ENCODE measurements at places on chromosomes 3 and 15.

GRCh38 chr3:156859578-156859977 is 33.4 kb downstream of the LEKR1 start:
- no peak for DNase-seq

GRCh38 chr3:39064646-39065045 is 12.8 kb downstream of the WDR48 start:
- DNase-seq = no peak

DNA sequence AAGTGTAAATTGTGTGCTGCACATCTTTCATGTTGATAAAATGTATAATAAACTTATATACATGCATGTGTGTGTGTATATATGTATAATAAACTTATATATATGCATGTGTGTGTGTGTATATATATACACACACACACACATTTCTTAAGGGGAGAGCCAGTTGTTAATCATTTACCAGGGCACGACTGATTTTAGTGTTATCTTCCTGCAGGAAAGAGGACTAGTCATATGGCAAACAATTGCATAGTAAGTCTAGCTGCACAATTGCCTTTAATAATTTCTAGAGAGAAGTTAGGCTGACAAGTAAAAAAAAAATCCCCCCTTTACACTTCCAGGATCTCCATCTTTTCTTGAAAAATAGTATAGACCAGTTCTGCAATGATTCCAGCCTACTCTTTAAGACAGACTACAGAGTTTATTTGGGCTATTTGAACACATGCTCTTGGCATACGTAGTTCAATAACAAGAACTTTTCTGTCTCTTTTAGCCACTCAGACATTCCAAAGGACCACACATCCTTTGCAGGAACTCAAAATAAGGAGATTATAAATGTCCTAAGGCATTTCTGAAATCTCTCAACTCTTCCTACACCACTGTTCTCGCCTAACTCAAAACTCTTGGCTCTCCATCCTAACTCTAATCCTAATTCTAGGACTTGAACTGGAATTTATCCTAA is 163.6 kb upstream of the SETMAR start:
- no peak for DNase-seq

DNA sequence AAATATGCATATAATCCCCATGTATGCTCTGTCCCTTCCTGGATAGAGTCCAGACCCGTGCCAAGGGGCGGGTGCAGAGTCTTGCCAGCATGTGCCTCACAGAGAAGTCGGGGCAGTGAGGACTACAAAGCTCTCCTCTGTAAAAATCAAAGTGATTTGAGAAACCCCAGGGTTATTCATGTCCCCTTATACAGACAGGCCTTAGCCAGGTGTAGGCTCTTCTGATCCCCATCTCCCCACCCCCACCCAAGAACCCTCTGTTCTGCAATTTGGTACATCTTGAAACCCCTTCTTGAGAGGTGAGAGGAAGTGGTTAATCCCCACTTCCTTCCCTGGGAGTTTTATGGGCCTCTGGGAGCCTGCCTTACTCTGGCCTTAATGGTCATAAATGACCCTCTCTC is 24.7 kb downstream of the TRIM71 start:
- DNase-seq = no peak

DNA sequence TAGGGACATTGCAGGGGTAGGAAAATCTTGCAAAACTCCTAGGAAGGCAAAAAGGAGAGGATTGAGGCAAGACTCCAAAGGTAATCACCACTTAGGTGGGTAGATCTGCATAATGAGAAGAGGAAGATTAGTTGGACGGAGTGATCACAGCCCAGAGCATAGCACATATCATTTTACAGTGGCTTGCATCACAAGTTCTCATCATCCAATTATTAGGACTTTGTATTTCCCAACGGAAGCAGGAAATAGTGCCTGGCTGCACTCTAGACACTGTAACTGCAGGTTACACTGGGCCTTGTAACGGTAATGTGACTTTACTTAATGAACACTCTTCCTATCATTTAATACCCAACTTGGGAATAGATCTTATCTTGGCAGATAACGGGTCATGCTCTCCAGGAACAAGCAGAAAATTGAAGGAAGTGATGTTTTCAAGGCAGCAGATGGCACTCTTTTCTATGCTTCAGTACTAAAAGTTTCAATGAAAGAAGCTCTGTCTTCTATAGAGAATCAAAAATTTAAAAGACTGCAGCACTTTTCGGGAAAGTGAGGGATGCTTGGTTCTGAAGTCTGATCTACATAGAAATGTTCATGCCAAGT is 101.9 kb upstream of the KCNMB2 start:
- peak; percentile 19 for DNase-seq

DNA sequence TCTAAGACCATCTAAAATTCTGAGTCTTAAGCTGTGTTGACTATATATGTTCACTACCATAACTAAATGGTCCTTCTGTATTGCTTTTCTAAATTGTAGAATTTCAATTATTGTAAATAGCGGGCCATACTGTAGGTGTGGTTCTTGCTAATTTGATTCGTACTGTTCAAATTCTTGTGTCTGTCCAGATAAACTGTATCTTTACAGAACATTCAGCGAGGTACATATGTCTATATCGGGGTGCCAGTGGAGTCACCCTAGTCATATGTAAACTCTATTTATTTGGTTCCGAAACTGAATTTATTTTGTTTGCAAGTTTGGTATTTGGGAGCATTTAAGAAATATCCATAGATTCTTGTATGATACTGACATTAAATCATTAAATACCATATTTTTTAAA is 69.0 kb downstream of the IGF1R start:
- DNase-seq = no peak

DNA sequence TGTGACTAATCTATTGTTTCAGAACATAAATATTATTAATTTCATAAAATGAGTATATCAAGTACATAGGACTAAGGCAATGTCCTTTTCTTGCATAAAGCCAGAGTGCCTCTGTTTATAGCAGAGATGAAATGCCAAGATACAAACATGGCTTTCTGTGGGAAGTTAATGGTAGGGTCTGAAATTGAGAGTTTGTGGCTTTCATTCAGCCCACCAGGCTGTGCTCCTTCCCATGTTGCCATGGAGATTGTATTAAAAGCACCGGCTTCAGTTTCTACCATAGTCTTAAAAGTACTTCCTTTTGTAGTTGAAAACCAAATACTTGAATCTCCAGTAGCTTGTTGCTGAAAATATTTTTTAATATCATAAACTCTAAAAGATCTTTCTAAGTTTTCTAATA is 114.0 kb downstream of the LRRC28 start:
- no peak for DNase-seq

DNA sequence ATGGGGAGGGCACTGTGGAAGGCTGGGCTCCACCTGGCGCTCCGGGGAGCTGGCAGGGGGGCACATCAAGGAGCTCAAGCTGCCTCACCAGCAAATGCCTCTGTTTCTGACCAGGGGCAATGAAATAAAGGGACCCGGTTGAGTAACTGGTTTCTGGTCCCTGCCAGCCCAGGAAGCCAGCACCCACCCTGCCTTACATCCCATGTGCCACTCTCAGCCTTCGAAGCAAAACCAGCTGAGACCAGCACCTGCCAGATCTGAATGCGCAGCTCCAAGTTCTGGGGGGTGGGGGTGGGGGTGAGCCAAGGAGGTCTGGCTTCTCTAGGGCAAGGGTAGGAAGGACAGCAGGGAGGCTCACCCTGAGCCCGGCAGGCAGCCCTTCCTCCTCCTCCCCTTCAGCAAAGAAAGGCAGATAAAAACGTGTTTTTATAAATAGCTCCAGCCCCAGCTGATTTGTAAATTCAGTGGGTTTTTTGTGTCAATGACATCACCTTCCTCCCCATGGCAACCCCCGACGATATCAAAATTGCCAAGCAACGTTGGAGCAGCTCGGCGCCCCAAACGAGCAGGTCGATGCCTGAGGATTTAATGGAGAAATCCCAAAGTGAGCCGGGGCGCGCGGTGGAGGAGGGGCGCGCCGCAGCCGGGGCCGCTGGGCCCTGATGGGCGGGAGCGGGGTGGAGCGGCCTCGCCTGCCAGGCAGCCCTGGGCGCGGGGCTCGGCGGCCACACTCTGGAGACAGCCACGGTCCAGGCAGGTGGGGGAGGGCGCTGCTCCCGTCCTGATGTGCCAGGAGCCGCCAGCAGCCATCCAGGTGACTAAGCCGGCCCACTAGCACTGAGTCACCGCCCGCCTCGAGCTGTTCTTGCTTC is at the start of gene PAK6:
Gene PAK6, plus strand, starts transcription at position 532 of the 872 bp plus-strand sequence. CDS start 25,723 bp downstream, outside the sequence.
- peak; percentile 64 for DNase-seq

DNA sequence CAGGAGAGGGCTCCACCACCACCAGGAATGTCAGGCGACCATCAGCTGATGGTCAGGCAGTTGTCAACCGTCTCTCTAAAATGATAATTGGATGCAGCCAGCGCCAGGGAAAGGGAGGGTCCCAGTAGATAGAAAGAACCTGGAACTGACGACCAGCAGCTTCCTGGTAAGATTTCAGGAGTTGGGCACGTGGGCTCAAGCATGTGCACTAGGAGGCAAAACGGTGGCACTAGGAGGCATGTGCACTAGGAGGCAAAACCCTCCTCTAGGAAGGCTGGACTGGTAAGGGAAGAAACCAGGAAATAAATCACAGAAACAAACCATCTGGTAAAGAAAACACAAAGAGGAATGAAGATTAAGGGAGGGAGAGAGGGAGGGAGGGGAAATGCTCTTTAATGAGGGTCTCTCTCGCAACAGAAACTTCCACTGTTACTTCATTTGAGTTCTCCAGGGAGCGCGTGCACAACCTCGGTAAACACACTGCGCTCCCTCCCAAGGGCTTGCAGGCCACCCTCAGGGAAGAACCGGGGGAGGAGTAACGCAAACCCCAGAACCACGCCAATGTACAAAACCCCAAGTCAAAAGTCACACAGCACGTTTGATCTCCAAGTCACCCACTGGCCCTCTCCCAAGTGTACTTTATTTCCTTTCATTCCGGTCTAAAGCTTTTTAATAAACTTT is 116.7 kb downstream of the XXYLT1 start:
- DNase-seq = no peak

DNA sequence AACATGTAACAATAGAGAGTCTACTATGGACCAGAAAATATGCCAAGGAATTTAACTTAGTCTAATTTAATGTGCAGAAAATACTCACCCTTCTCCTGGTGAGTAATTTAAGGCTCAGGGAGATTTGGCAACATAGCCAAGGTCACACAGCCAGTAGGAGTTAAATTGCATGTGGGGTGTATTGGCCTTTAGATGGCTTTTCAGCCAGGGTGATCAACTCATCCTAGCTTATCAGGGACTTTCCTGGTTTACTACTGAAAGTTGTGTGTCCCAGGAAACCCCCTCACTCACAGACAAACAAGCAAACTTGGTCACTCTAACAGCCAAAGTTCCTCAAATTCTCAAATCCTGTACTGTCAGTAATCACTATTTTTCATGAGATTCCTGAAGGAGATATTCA is 2.6 kb upstream of the SLC9A9 start:
- DNase-seq = no peak

GRCh38 chr3:172174513-172175253 is 135.3 kb downstream of the FNDC3B start:
- no peak for DNase-seq

DNA sequence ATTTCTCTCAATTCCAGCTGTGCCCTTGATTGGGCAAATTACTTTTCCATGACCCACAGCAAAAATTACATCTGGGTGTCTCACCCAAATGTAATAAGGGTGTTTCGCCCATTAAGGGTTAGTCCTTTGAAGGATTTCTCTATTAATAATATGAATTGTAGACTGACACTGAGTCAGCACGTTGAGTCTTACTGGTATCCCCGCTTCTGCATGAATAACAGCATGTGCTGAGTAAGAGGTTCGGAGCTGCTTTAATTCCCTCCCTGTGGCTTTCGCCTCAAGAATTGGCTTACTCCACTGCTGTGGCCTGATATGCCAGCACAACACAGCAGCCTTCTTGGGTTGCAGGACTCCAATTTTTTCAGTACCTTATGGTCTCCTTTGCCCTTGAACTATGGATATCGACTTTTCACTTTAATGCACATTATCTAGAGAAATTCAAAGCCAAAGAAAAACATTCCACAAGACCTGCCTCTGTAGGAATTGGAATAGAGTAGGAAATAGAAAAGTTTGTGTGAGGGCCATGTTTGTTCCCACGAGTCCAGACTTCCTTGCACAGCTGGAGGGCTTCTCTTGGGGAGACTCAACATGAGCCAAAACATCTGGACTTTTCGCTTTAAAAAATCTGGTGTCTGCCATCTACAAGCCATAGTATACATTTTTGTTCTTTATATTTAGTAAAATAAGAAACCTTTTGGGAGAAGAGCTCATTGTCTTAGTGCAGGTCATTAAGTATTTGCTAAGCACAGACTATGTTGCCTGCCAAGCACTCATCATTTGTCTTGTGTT is 20.7 kb upstream of the ERC2 start:
- DNase-seq = no peak

GRCh38 chr15:66765478-66766281 is 63.6 kb downstream of the SMAD6 start:
- no peak for DNase-seq

DNA sequence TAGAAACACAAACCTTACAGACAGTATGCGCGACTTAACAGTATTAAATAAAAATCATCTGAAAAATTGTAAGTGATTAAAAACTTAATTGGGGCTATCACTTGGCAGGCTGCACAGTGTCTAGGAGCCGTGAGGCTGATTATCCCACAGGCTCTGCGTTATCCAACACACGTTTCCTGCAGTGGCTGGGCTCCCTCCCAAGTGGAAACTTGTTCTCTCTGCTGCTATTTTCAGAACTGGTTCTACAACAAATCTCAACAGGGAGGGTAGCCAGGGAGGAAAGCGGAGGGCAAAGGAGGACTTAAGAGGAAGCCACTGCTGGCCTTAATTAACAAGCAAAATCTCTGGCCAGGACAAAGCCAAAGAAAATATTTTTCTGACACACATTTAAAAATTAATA is 555.2 kb downstream of the MAGI1 start:
- no peak for DNase-seq

- DNase-seq = no peak
Measured at GRCh38 chr3:14077310-14077709, 47.4 kb downstream of the CHCHD4 start.

DNA sequence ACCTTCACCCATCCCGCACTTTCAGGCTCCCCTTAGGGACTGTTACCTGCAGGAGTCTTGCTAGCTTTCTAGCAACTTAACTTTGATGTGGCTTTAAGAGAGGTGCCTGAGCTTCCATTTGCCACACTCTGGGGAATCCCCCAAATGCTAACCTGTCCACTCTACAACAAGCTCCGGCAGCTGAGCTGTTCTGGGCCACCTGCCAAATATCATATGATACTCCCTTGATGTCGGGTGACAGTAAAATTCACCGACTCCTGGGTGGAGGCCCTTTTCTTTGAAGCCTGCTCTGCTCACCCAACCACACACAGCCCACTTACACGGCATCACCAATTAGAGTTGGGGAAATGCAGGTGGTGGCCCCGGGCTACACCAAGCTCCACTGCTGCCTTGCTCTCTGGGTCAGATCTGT is 38.0 kb upstream of the XCR1 start:
- DNase-seq = peak; percentile 40

Data from NAMALWA (cell line).